ENCODE measurements at places on chromosomes 12 and 14.

DNA sequence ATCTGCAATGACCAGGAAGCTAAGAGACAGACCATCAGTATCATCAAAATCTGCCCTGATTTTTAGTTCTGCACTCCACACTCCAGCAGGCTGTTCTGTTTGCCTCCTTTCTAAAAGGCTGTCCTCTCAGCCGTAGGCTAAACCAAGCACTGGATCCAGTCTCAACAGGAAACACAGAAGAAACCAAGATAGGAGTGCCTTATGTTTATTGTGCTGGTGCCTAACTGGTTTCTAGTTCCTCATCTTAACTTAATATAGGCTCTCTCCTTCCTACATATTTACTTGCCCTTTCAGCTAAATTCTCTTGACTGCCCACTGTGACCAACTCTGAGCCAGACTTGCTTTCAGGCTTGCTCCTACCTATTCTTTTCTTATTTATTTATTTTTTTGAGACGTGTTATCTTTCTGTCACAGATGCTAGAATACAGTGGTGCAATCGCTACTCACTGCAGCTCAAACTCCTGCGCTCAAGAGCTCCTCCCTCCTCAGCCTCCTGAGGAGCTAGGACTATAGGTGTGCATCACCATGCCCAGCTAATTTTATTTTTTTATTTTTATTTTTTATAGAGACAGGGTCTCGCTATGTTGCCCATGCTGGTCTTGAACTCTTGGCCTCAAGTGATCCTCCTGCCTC, 30.8 kb downstream of the GALNT4 start:
- DNase-seq: no peak

DNA sequence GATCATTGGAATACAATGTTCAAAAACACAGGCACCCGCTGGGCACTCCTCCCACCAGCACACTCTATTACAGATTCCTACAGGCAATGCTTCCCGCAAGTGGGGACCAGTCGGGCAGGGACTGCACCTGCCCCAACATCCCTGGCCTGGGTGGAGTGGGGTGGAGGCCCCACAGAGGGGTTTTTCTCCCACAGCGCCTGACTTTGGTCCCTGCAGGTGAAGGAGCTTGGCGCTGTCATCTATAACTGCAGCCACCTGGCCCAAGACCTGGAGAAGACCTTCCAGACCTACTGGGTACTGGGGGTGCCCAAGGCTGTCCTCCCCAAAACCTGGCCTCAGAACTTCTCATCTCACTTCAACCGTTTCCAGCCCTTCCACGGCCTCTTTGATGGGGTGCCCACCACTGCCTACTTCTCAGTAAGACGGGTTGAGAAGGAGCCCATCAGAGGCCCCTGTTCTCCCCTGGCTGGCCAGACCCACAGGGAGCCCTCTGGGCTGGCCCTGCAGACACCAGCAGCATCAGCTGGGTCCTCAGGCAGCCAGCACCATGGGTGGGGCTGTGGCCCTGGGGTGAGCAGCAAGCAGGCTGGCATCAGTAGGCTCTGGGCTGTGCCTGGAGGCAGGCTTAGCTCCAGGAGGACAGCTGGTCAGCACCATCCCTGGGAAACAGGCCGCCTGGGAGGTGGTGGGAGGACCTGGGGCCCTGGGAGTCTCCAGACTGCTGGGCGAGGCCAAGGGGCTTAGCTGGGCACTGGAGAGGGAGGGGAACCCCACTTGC, 6.0 kb downstream of the PLD4 start:
- no peak for DNase-seq

DNA sequence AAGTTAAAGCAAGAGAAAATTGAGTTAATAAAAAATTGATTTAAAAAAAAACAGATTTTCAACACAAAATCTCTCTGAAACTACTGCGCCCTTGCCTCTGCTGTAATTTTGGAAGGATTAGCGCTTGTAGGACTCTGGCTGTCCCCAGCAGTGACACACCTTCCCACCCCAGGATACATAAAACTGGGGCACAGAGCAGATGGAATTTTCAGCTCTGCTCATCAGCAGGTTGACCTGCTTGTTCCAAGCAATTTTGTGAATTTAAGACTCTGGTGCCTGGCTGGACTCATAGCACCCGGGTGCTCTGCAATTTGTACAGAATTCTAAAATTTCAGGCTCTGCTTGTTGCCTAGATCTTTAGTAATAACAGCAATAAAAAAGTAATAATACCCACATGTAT, 257.8 kb upstream of the GARIN6 start:
- DNase-seq: no peak

DNA sequence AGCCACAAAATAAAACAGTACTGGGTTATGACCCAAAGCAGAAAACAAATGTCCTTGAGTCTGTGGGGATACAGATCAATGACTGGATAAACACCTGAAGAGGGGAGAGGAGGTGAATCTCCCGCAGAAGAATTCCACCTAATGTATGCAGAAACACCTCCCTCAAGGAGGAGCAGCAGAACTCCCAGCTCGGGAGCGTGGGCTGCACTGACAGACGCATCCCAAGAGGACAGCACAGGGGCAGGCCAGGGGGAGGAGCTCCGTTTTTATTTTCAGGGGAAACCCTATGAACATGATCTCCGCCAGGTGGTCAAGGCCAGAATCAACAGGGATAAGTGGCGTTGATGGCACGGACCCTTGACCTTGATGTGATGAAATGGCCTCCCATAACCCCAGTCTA, 41.8 kb upstream of the PPP2R5C start:
- no peak for DNase-seq
